ENCODE measurements at places on chromosomes 6 and 20. TPM values are rescaled to one million over a fixed set of nuclear protein-coding genes. Genes with fewer than 3 reads are reported as not detected.

- no peak for DNase-seq
These were observed 156.5 kb downstream of the COL12A1 start for GRCh38 chr6:75049308-75049707.

DNA sequence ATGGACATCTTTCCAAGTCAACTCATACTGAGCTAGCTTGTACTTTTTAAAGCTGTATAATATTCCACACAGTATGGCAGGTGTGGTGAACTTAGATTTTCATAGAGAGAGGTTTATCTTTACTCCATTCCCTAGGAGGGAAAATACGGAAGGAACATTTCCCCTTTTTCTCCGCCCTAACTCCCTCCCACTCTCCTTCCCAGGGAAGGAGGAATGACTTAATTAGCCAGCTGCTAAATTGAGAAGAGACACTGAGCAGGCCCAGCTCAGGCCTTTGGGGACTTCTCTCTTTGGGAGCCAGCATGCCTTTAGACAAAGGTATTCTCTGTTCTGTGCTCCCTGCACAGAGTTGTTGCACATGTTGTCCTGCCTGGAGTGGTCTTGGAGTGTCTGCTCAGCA, 46.1 kb downstream of the MBOAT1 start:
- DNase-seq = no peak

GRCh38 chr20:22604815-22605214, 20.4 kb upstream of the FOXA2 start:
- DNase-seq = no peak

- DNase-seq = no peak
These were observed 11.8 kb upstream of the STX11 start for GRCh38 chr6:144138542-144138941.

The SOX18 gene
- 3.0 TPM for polyA plus RNA-seq

The ZNF217 gene
- polyA plus RNA-seq = 27.0 TPM

The GGTLC1 gene
- polyA plus RNA-seq = not detected

The SAMD3 gene
- 3.7 TPM for polyA plus RNA-seq

The LAMA4 gene
- polyA plus RNA-seq = 16.6 TPM

Measured in sigmoid colon (tissue), 7 donors.